Stimulated activated CD4-positive, alpha-beta T cell treated with anti-CD3 and anti-CD28 coated beads, TNF-alpha, amount 100 ng/mL, for 48 hours (primary cell): ENCODE measurements at places on chromosomes 2 and 18.

DNA sequence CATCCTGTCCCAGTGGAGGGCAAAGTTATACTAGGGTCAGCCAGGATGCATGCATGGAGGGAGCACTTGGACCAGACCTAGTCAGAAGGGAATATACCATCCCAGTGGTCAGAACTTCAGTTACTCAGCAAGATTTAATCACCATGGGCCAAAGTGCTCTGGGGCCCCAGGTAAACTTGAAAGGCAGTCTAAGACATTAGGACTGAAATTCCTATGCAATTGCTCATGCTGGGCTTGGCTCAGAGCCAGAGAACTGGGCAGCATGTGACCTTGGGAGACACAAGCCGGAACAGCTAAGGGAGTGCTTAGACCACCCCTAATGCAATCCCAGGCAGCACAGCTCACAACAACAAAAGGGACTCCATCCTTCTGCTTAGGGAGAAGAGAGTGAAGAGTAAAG lies 401.3 kb downstream of the KCNJ3 start:
- DNase-seq, result no peak

DNA sequence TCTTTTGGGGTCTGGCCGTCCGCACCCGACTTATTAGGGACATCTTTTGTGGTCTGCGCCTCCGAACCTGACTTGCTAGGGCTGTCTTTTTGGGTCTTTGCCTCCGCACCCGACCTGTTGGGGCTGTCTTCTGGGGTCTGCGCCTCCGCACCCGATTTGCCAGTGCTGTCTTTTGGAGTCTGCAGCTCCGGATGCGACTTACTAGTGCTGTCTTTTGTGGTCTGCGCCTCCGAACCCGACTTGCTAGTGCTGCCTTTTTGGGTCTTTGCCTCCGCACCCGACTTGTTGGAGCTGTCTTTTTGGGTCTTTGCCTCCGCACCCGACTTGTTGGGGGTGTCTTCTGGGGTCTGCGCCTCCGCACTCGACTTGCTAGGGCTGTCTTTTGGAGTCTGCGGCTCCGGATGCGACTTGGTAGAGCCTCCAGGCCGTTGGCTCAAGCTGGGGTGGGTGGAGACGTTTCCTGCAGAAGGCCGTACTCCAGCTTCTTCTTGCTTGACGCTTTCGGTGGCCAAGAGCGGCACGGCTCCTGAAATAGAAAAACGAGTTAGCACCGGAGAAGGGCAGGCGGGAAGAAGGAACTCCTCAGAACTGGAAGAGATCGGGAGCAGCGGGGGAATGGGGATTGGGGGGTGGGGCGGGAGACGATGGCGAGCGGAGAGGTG lies 498 bp downstream of the TGOLN2 start:
- peak; percentile 44 for DNase-seq

DNA sequence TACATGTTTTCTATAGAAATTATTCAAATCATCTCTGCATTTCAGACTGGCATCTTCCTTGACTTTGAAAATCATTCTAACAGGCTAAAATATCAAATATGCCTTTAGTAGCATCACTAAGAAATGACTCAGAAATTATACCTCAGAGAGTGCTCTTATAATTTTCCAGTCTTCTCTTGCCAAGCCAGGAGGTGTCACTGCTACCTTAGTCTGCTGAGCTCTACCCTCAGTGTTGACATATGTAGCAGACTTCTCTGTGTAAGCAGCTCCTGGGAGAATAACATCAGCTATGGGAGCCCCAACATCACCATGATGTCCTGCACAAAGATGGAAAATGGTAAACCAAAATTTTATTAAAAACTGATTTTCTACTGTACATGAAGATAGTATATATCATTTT lies 31.6 kb downstream of the NDUFS1 start:
- no peak for DNase-seq

GRCh38 chr2:205609113-205609512 lies 73.2 kb upstream of the NRP2 start:
- no peak for DNase-seq

DNA sequence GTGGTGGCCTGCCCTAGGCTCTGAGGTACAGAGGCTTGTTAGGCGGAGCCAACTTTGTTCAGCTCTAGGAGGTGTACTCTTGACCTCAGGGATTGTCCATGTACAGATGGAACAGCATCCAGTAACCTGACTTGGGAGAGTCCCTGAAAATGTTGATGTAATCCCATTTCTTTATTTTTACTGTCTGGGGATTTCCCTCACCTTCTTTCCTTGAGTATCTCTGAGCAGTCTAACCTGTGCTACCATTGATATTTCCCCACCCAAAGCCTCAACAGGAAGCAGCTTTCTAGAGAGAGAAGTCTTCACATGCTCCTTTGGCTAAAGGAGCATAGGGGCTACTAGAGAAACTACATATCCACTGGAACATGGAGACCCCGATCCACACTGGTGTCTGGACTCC lies 10.4 kb downstream of the IL36A start:
- no peak for DNase-seq

DNA sequence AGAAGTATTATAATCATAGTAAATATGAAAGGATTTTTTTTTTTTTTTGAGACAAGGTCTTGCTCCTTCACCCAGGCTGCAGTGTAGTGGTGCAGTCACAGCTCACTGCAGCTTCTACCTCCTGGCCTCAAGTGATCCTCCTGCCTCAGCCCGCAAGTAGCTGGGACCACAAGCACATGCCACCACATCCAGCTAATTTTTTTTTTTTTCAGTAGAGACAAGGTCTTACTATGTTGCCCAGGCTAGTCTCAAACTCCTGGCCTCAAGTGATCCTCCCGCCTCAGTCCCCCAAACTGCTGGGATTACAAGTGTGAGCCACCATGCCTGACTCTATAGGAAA lies 301.6 kb upstream of the STON1 start:
- no peak for DNase-seq

DNA sequence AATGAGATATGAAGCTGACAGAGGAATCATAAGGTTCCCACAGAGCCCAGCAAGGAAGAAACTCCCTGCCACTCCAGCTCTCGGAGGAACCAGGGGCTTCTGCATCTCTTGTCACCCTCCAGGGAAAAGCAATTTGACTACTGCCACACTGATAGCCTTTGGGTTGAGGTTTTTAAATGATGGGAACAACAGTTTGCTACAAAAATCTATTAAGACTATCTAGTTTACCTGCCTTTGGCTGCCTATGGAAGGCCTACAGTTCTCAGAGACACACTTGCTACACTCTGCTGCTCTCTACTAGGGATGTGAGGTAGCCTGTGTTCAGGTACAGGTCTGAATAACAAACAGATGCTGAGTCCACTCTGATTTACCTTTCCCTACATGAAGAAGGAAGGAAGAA lies 161.9 kb downstream of the NBAS start:
- DNase-seq, result no peak

GRCh38 chr2:85131116-85131515 lies 2.1 kb upstream of the TCF7L1 start:
- DNase-seq, result no peak

GRCh38 chr2:79219383-79219988 lies 59.9 kb upstream of the REG3A start:
- peak; percentile 3 for DNase-seq

GRCh38 chr2:133456156-133456555 lies 112.1 kb downstream of the NCKAP5 start:
- no peak for DNase-seq
